Neural crest cell (in vitro differentiated cells): ENCODE measurements at places on chromosomes 1 and 21. TPM values are rescaled to one million over a fixed set of nuclear protein-coding genes. Genes with fewer than 3 reads are reported as not detected.

DNA sequence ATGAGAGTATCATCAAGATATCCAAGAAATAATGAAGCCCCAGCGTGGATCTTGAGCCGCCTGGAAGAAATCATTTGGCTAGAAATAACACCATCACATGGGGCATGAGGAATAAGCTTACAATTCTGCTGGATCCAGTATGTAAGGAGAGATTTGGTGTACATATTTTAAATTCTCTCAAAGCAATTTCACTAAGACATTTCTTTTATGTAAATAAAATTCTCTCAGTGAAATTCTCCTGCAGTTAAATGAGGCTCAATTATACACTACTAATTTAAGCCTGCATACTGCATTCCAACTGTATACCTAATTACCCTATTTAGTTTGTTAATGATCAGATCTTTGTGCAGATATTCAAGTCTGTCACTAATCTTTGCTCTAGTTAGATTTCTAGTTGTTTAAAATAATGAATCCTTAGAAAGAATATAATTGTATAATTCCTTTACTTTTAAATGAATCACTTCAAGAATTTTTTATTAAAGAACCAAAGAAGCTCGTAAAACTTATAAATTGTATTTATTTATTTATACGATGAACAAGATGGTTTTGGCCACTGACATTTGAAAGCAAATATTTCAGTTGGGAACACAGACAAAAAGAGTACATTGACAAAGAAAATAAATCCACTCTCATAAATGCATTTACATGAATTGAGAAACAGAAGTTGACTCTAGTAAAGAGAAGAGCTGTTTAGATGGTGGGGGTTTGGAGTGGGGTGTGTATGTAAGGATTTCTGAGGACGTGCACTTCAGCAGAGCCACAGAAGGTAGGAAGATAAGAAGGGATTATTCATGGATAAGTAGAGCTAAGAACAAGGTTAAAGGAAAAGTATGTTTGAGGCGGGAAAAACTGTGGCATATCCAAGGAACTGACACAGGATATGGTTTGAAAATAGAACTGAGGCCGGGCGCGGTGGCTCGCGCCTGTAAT, 466.8 kb downstream of the DSCAM start:
- H3K36me3 ChIP-seq = no peaks in the 10 kb centered on the region
- peaks cover 5% of the 10 kb centered on the region for H3K27me3 ChIP-seq
- no peaks in the 10 kb centered on the region for H3K4me1 ChIP-seq
- no peak overlapping the region for H3K27ac ChIP-seq

DNA sequence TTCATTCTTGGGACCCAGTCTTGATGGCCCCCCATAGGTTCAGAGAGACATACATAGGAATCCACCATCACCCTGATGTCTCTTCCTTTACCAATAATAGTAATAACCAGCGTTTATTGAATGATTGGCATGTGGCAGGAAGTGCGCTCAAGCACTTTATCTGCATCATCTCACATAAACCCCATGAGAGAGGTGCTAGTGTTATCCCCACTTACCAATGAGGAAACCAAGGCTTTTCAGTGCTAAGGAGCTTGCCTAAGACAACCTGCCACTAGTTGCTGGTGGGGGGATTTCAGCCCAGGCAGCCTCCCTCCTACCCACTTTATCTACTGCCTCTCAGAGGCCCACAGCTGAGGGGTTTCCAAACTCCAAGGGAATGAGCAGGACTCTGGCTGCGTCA, 7.7 kb downstream of the LGR6 start:
- H3K27me3 ChIP-seq = peaks cover 20% of the 10 kb centered on the region
- no peaks in the 10 kb centered on the region for H3K36me3 ChIP-seq
- H3K4me1 ChIP-seq = peaks cover 8% of the 10 kb centered on the region
- H3K4me3 ChIP-seq = no peak overlapping the region
- H3K27ac ChIP-seq = no peak overlapping the region

GRCh38 chr21:46111193-46111571, 13.3 kb downstream of the COL6A2 start:
- H3K4me1 ChIP-seq = no peaks in the 10 kb centered on the region
- H3K4me3 ChIP-seq = no peak overlapping the region
- no peak overlapping the region for H3K27ac ChIP-seq

DNA sequence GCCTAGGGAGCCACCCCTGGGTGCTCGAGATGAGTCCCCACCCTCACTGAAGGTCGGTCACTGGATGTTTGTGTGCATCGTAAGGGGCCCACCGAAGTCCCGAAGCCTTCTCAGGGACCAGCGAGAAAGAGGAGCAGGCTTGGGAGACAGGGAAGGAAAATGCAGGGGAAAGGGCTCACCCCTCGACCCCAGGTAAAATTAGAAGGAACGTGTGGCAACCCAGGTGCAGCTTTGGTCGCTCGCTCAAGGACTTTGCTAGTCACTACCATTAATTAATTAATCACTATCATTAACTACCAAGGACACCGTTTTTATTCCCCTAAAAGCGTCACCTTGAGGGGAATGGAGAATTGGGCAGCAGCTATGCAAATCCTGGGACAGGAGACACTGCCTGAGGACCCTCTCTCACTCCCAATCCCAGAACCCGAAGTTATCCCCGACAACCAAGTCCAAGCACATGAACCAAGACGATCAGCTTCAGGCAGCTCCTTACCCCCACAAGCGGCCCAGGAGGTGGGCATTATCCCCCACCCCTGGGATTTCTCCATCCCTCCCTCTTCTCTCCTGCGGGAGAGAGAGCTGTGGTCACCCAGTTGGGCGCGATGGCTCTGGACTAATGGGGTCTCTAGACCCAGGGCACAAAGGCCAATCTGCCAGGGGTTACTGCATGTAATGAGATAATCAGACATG, 4.2 kb upstream of the SIM2 start:
- peak; percentile 2 for DNase-seq
- H3K27ac ChIP-seq = no peak overlapping the region
- H3K4me3 ChIP-seq = peak overlapping the region; percentile 27

DNA sequence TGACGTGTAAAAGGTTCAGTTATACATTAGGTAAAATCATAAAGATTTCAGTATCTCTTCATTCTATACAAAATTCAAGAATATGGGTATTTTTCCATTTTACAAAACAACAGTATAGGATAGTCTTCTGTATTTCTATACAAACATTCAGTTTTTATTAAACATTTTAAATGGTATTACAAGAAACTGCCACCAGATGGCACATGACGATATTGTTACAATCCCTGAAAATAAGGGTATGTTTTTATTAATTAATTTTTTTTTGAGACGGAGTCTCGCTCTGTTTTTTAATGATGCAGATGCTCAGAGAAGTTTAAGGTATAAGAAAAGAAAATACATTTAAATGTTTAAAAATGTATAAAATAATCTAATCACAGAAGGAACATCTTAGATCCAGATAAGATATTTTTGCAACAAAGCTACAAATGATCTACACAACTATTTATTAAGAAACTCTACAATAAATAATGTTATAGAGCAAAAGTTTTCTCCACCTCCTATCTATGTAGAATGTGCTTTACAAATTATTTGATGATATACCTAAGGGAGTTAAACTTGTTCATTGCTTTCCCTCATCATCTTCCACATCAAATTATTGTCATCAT, 23.5 kb upstream of the RSBN1 start:
- no peaks in the 10 kb centered on the region for H3K36me3 ChIP-seq
- H3K4me3 ChIP-seq = no peak overlapping the region
- no peak overlapping the region for H3K27ac ChIP-seq
- no peaks in the 10 kb centered on the region for H3K4me1 ChIP-seq
- H3K27me3 ChIP-seq = peaks cover 8% of the 10 kb centered on the region
- no peak for DNase-seq

DNA sequence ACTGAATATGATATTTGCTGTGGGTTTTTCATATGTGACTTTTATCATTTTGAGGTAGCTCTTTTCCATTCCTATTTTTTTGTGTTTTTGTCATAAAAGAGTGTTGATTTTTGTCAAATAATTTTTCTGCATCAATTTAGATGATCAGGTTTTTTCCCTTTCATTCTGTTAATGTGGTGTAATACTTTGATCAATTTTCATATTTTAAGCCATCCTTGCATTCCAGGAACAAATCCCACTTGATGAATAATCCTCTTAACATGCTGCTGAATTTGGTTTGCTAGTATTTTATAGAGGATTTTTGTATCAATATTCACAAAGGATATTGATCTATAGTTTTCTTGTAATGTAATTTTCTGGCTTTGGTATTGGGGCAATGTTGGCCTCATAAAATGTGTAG, 25.5 kb upstream of the C1orf53 start:
- H3K27me3 ChIP-seq = peaks cover 8% of the 10 kb centered on the region
- peaks cover 9% of the 10 kb centered on the region for H3K36me3 ChIP-seq
- H3K27ac ChIP-seq = no peak overlapping the region

DNA sequence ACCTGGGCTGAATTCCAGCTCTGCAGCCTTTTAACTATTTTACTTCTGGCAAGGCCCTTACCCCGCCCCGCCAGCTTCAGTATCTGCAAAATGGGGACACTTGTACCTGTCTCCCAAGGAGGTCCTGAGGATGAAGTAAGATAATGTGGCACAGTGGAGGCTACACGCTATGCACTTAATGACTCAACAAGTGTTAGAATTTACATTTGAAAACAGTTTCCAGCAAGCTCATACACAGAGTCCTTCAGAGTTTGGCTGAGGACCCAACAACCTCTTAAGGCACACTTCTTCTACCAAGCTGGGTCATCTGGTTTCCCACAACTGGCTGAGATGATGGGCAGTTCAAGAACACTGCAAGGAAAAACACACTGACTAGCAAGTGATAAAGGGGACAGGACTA, 30.2 kb upstream of the SLC22A15 start:
- DNase-seq = no peak
- no peaks in the 10 kb centered on the region for H3K27me3 ChIP-seq
- H3K4me3 ChIP-seq = no peak overlapping the region
- H3K4me1 ChIP-seq = no peaks in the 10 kb centered on the region
- no peak overlapping the region for H3K27ac ChIP-seq
- H3K36me3 ChIP-seq = no peaks in the 10 kb centered on the region

DNA sequence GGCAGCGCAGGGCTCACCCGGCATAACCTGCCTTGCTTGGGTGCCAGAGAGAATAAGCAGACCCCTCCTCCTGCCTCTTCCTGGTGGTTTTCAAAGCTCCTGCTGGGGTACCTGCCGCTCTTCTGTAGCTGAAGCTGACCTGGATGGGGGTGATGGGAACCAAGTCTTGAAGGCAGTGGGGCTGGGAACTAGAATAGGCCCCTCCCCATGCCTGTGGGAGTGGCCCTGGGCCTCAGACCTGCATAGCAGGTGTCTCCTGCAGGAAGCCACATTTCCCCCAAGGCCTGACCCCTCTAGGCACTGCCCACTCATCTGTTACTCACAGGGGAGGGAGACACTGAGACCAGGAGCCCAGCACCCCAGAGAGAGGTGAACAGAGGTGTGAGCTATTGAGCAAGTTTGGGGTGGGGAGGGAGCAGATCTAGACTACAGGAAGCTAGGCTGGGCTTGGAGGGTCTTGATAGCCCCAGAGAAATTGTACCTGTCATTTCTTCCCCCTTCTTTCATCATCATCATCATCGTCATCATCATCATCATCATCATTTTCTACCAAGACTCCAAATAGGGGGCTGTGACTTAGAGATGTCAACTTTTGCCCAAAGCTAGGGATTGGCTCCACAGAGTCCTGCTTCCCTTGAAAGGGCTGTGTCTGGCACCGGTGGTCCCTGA, 10.1 kb downstream of the PADI1 start:
- H3K4me3 ChIP-seq = no peak overlapping the region
- H3K36me3 ChIP-seq = no peaks in the 10 kb centered on the region
- no peak overlapping the region for H3K27ac ChIP-seq
- H3K4me1 ChIP-seq = peaks cover 12% of the 10 kb centered on the region
- DNase-seq = no peak

- H3K4me3 ChIP-seq = no peak overlapping the region
- H3K4me1 ChIP-seq = peaks cover 7% of the 10 kb centered on the region
- H3K27me3 ChIP-seq = peaks cover 5% of the 10 kb centered on the region
These were observed 280.4 kb downstream of the CACNA1E start for GRCh38 chr1:181763736-181764135.

GRCh38 chr1:116572099-116572498, 1.3 kb upstream of the CD58 start:
- H3K27ac ChIP-seq = peak overlapping the region; percentile 75
- DNase-seq = no peak
- peaks cover 34% of the 10 kb centered on the region for H3K4me1 ChIP-seq

GRCh38 chr1:155858800-155859233, 550 bp upstream of the SYT11 start:
- peaks cover 35% of the 10 kb centered on the region for H3K4me1 ChIP-seq
- DNase-seq = no peak
- H3K4me3 ChIP-seq = peak overlapping the region; percentile 88
- H3K36me3 ChIP-seq = peaks cover 3% of the 10 kb centered on the region
- peaks cover 4% of the 10 kb centered on the region for H3K27me3 ChIP-seq
- H3K27ac ChIP-seq = no peak overlapping the region

GRCh38 chr1:179104611-179105250, 22.9 kb downstream of the TOR3A start:
- H3K4me3 ChIP-seq = no peak overlapping the region
- H3K4me1 ChIP-seq = peaks cover 13% of the 10 kb centered on the region
- DNase-seq = no peak
- no peak overlapping the region for H3K27ac ChIP-seq
- H3K36me3 ChIP-seq = peaks cover 14% of the 10 kb centered on the region

DNA sequence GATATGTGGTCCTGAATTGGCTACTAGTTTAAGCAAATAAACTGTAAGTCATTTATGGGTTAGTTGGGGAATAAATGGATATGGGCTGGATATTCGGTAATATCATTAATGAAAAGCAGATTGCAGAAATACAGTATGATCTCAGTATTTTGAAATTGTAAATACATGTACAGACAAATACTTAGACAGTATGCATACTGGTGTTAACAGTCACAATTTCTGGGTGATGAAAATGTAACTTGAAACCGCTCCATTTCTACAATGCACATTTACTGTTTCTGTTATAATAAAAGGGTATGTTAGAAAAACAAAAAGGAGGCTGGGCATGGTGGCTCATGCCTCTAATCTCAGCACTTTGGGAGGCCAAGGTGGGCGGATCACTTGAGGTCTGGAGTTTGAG, 28.0 kb downstream of the BLZF1 start:
- H3K4me1 ChIP-seq = no peaks in the 10 kb centered on the region
- no peak overlapping the region for H3K27ac ChIP-seq
- H3K36me3 ChIP-seq = peaks cover 39% of the 10 kb centered on the region
- H3K27me3 ChIP-seq = no peaks in the 10 kb centered on the region
- DNase-seq = no peak

- no peaks in the 10 kb centered on the region for H3K27me3 ChIP-seq
- H3K4me3 ChIP-seq = no peak overlapping the region
- H3K36me3 ChIP-seq = no peaks in the 10 kb centered on the region
- DNase-seq = no peak
These were observed 68.0 kb downstream of the LRRN2 start for GRCh38 chr1:204617256-204618147.

- no peak overlapping the region for H3K4me3 ChIP-seq
- H3K36me3 ChIP-seq = no peaks in the 10 kb centered on the region
- peaks cover 15% of the 10 kb centered on the region for H3K4me1 ChIP-seq
- no peak for DNase-seq
- H3K27ac ChIP-seq = no peak overlapping the region
- H3K27me3 ChIP-seq = no peaks in the 10 kb centered on the region
These were observed 141.9 kb upstream of the PTBP2 start for GRCh38 chr1:96579636-96580035.

GRCh38 chr1:62318320-62318755, 896 bp downstream of the KANK4 start:
- DNase-seq = no peak
- H3K36me3 ChIP-seq = no peaks in the 10 kb centered on the region
- no peak overlapping the region for H3K27ac ChIP-seq
- peaks cover 57% of the 10 kb centered on the region for H3K27me3 ChIP-seq

Gene ALDH9A1
- 43.3 and 45.7 TPM in 2 replicates for total RNA-seq

Gene NTNG1
- 1.1 and 1.3 TPM in 2 replicates for total RNA-seq

Gene PRELP
- 2.9 and 3.4 TPM in 2 replicates for total RNA-seq

Gene MFSD2A
- total RNA-seq = 20.9 and 23.8 TPM in 2 replicates

Gene IKBKE
- 7.6 and 8.6 TPM in 2 replicates for total RNA-seq
